ENCODE measurements at places on chromosomes 11 and 22.

DNA sequence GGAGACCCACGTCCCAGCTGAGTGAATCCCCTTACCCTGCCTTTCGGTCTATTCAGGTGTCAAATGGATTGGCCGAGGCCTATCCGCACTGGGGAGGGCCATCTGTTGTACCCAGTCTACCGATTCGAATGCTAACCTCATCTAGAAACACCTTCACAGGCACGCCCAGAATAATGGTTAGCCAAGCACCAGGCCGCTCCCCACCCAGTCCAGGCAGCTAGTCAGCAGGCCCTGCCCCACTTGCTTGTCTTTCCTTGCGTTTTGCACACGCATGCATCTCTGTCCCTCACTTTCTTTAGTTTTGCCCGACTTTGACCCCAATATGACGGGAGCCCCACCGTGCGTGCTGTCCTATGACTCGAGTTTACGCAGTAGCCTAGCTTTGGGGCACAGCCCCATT, 31.7 kb downstream of the PARVB start:
- DNase-seq: no peak

DNA sequence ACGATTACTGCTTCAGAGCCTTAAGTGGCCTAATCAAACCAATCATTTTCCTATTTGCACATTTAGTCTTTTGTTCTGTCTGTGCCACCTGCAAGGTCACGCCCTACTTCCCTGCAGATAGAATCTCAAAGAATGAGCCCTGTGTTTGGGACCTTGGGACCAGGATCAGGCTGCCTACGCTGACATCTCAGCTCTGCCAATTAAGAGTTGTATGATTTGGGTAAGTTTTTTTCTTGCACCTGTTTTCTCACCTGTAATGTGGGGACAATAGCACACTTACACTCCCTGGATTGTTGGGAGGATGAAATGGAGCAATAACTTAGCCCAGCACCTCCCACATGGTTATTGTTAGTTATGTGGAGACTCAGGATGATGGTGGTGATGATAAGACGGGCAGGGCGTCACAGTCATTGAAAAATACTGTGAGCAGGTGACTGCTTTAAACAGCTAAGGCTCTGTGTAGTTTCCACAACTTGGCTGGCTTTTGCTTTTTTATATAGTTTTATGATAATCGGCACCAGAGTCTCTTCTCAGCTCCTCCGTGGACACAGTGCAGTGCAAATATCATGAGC, 155.0 kb downstream of the ADAMTS15 start:
- no peak for DNase-seq

DNA sequence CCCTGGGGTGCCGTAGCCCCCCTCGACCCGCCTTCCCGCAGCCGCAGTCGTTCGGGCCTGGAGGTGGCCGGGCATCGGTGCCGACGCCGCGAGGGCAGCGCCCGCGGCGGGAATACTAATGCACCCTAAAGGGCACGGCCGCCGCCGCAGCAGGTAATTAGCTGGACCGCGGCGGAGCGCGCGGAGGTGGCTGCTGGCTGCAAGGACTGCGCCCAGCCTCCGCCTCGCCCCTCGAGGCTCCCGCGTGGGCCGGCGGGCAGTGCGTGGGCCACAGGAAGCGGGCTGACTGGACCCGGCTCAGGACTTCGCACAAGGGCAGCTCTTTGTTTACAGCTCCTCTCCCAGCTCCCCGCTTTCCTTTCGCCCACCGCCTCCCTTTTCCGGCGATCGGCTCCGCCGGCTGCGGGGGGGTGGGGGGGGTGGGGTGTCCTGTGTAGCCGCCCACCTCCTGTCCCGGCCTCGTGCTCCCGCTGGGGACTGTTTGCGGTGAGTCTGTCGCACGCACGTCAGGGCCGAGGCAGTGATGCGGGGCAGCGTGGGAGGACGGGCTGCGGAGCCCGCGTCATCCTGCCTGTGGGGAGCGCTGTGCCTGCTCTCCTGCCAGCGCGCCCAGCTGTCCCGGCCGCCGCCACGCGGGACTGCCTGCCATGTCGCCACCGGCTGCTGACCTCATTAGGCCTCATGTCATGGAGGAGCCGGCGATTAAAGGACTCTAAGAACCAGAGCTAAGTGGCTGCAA, 53.2 kb downstream of the GRIK4 start:
- DNase-seq: peak; percentile 56

DNA sequence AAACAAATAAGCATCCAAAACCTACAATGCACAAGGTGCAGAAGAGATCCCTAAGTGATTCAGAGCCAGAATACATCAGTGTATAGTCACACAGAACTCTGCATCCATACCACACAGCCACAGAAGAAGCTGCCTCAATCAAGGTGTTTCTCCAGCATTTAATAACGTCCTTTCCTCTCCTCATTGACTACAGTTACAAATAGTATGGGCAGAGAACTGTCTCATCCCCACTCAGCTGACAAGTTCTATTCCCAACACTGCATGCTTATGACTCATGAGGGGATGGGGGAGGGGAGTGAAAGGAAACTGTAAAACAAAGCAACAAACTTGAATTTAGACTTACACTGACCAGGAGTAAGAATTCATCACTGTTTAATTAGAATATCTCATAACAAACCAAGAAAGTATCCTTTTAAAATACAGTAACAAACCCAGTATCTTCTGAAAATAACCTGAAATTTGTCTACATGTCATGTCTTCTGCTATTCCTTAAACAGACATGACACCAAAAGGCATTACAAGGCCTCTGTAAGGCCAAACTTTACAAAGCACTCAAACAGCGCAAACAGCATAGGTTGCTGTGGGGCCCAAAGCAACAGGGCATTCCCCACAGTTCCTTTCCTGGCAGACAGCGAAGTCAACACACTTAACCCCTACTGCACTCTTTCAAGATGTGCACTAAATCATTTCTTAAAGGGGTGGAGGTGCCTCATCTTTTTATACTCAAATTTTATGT, 29.3 kb downstream of the CELF1 start:
- peak; percentile 79 for DNase-seq

GRCh38 chr11:73645972-73646631, at the start of gene PLEKHB1:
Gene PLEKHB1, plus strand, starts transcription at chr11:73646581. Its CDS starts 28 bp downstream, at chr11:73646609.
- no peak for DNase-seq

DNA sequence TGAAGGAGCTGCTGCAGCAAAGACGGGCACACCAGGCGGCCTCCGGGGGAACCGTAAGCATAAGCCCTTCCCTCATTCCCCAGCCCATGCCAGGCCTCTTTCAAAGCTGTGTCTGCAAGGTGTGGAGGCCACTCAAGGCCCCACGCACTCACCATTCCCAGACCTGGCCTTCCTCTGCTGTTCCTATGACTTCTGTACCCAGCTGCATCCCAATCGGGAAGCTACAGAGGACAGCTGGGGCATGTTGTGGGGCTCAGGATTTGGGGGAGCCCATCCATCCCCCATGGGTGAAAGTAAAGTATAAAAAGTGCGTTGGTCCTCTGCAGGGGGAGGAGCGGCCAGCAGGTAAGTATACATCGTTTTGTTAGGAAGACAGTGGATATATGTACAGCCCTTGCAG, 2.2 kb downstream of the POU2AF3 start:
- DNase-seq: no peak

GRCh38 chr22:43542681-43543521, 131.1 kb downstream of the MPPED1 start:
- DNase-seq: no peak

- no peak for DNase-seq
These were observed 27.1 kb downstream of the RNF169 start for GRCh38 chr11:74775762-74776161.

DNA sequence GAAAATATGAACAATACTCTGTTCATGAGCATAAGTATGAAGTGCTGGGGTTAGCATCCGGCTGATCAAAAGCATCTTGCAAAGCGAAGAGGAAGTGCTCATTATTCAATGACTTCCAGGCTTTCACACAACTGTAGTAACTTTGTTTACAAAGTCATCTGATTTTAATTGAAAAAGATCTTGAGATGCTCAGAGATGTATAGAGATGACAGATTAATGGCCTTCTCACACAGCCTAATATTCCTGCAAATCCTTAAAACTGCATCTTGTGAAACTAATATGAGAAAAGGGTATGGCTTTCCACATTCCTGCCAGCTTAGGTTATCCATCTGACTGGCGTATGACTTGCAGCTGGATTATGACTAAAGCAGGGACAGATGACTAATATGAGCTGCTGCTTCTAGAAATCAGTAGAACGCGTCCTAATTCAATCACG, 125.4 kb downstream of the CASP12 start:
- DNase-seq: no peak

DNA sequence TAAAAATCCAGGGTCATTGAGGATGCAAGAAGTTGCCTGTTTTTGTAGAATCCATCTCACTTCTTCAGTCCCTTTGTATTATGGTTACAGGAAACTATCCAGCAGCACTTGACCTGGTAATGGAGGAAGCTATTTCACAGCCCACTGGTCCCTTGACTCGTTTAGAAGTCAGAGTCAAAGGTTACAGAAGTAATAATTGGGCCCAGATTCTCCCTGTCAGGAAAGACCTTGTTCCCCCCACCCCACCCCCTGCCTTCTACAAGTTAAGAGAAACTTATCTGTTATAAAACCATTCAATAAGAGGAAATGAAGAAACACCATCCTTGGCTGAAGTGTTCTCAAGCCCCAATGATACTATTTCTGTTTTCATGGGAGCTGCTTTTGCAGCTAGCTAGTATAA, 65.8 kb downstream of the CSTPP1 start:
- peak; percentile 19 for DNase-seq

- peak; percentile 78 for DNase-seq
These were observed at the start of gene OTUB1 for GRCh38 chr11:63986156-63986931. Gene OTUB1, plus strand, starts transcription at chr11:63986438. Its CDS starts 19 bp downstream, at chr11:63986457.

GRCh38 chr11:66579017-66579606, 10.7 kb upstream of the CTSF start:
- DNase-seq: peak; percentile 77

GRCh38 chr11:73313652-73314051, 5.6 kb downstream of the ARHGEF17 start:
- DNase-seq: peak; percentile 46

DNA sequence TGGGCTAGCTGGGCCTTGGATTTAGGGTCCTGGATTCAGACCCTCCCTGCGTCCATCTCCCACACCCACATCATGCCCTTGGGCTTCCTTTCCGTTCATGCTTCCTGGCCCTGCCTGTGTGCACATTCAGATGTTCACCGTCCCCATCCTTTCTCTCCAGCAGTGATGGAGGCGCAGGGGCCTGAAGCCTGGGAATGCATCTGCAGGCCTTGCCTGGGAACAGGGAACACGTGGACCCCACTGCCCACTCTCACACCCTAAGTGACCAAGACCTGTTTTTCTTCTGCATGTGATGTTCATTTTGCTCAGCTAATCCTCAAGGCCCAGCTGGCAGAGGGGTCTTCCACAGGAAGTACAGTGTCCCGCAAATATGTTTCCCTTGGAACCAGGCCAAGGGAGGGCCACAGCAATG, 91.6 kb upstream of the PARVA start:
- no peak for DNase-seq

DNA sequence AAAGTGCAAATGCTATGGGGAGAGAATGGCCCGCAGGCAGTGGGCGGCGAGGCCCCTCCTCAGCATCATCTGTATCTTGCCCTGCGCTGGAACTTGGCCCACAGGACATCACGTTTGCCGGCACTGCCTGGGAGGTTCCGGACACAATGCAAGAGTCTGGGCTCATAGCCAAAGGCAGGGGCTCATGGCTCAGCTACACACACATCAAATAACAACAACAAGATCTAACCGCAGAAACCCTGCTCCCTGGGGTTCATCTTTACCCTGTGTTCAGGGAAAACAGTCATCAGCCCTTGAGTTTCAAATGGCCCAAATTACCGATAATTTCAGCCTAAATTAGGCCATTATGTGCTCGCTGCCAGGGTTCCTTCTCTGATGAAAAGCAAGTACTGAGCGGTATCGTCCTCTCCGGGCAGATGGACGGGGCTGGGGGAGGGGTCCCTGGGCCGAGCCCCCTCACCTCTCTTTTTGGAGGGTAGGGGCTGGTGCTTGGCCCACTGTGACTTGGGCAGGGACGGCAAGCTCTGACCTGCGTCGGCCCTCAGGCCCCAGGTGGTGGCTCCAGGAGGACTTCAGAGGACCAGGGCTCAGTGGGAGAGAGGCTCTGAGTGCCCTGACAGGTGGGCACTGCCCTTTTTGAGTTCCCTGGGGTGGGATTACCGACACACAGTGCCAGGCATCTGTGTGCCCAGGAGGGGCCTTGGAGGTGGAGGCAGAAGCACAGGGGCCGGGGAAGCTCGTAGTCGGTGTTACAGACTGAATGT, 25.0 kb upstream of the GAL start:
- DNase-seq: no peak

GRCh38 chr11:113345978-113346377, 31.6 kb downstream of the TTC12 start:
- no peak for DNase-seq

- DNase-seq: no peak
These were observed 697.2 kb downstream of the ETS1 start for GRCh38 chr11:127890030-127890615.

DNA sequence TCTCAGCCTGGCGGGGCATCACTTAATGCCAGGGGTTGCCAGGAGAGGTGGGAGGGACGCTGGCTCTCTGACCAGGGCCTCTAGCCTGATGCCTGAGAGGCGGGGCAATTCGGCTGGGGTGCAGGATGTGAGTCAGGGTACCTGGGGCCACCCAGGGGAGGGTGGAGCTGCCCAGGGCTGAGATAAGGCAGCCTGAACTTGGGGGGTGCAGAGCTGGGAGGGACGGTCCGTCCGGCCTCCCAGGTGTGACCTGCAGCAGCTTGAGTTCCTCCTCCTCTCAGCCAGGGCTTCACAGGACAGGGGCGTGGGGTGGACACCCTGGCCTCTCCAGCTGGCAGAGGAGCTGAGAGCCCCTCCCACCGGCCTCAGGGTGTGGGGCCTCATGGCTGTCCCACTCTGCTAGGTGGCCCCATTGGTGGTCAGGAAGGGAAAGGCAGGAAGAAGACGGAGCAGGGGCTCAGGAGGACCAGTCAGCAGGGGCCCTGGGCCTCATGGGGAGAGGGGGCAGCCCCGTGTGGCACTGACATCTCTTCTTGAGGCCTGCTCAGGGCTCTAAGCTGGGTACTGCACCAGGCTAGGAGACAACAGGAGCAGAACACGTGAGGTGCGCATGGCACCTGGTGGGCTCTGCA, 942 bp upstream of the RPS6KA4 start:
- DNase-seq: no peak

DNA sequence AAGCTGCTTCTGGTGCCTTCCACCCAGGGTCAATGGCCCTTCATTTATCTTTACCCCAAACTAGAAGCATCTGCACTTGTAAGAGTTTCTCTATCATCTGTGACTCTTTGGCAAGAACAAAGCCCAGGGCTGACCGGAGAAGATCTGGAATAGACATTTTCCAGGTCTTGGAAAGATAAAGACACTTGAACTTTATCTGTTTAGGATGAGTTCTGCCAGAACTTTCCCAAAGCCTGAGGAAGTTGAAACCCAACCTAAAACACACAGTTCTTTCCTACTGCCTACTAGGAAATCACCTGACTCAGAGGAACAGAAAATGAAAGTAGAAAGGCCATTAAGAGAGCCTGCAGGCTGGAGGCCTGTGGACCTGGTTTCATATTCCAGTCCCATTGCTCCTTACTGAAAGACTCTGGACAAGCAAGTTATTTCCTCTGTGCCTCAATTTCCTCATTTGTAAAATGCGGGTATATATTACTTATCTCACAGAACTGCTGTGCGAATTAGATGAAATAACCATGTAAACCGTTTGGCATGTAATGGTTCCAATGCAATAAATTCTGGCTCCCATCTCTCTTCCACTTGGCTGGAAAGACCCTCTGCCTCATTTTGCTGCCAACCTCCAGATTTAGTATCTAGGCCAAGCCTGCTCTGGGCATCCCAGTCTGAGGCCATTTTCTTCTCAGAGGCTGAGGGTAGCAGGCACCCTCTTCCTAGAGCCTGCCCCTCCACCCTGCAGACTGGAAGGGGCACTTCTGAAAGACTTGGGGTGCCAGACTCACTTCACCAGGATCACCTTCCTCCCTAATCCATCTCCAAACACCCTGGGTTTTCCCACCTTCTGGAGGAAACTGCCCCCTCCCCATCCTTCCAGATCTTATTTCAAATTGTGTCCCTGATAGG, 1.2 kb downstream of the UBE2L6 start:
- DNase-seq: peak; percentile 60
